ENCODE measurements at places on chromosomes 6 and 20. TPM values are rescaled to one million over a fixed set of nuclear protein-coding genes. Genes with fewer than 3 reads are reported as not detected.

CNKSR3 gene
- not detected for total RNA-seq

FAM162B gene
- not detected for total RNA-seq

DNA sequence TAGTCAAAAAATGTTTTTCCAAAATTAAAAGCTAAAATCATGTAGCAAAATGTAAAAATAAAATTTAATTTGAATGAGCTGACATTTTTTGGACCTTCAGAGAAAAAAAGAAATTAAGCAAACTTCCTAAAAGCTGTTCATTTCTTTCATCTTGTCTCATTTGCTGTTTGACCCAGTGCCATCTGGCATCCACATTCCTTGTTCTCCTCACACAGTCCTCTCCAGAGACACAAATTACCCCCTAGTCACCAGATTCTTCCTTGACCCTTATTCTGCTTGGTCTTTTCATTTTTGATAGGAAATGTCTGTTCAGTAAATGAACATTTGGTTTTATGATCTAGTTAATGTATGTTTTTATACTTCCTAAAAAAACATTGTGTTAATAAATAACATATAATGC is 55.2 kb downstream of the HDDC2 start:
- DNase-seq, result no peak

- DNase-seq, result no peak
Measured at GRCh38 chr6:4883298-4883697, 107.1 kb downstream of the CDYL start.

DNA sequence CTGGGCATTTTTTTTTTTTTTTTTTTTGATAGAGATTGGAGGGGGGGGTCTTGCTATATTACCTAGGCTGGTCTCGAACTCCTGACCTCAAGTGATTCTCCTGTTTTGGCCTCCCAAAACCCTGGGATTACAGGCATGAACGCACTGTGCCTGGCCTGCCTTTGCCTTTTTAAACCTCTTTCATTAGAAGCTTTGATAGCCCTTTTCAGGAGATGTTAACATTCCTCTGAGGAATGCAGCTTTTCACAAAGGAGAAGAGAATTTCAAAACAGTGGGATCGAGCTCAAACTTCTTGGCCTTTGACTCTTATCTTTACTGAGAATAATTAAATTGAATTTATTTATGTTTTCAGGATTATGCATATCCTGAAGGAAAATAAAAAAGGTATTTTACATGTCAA is 31.3 kb downstream of the SLC26A8 start:
- DNase-seq, result no peak

DNA sequence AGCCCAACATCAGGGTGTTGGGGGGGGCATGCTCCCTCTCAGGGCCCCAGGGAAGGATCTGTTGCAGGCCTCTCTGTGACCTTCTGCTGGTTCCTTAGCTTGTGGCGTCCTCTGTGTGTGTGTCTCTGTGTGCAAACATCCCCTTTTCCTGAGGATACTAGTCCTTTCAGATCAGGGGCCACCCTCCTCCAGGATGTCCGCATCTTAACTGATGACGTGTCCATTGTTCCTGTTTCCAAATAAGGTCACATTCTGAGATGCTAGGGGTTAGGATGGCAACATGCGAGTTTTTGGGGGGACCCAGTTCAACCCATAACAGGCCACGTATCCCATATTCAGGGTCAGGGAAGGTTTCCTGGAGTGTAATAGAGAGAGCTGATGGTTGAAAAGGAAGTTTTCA is 40.9 kb downstream of the GMPR start:
- DNase-seq, result no peak
